ENCODE measurements at places on chromosomes 12 and 14. TPM values are rescaled to one million over a fixed set of nuclear protein-coding genes. Genes with fewer than 3 reads are reported as not detected.

Gene LRRC43
- total RNA-seq: 3.3 TPM

Gene KLRK1
- not detected for total RNA-seq

Gene DGKA
- total RNA-seq: 34.0 TPM

Gene STYK1
- total RNA-seq: 12.3 TPM

Gene SYNE3
- 12.7 TPM for total RNA-seq

Gene GNS
- total RNA-seq: 231 TPM

Gene HOXC4
- not detected for total RNA-seq

Gene FAR2
- 66.6 TPM for total RNA-seq

Gene SOAT2
- total RNA-seq: not detected

Gene MAP1LC3B2
- total RNA-seq: 0.86 TPM

Gene WNT5B
- total RNA-seq: 0.33 TPM

Gene LHX5
- not detected for total RNA-seq

Gene NKX2-8
- total RNA-seq: not detected

Gene LBHD2
- not detected for total RNA-seq

Gene CLEC14A
- total RNA-seq: 418 TPM

Gene MGAT4C
- 0.10 TPM for total RNA-seq

Gene ARID2
- 25.5 TPM for total RNA-seq

Gene IL26
- total RNA-seq: not detected

Gene CHFR
- total RNA-seq: 59.4 TPM

Gene ANKRD9
- 14.5 TPM for total RNA-seq

Gene GPRC5A
- 5.0 TPM for total RNA-seq

Gene DEPDC4
- total RNA-seq: 1.7 TPM

Gene PALS1
- total RNA-seq: 20.6 TPM

Gene MIP
- 0.29 TPM for total RNA-seq

Gene PROX2
- total RNA-seq: under 0.01 TPM

Gene PXN
- 184 TPM for total RNA-seq
